ENCODE measurements at places on chromosomes 7 and 10.
A peak's percentile ranks its signal among the peaks of the same experiment; 100 is the strongest.

DNA sequence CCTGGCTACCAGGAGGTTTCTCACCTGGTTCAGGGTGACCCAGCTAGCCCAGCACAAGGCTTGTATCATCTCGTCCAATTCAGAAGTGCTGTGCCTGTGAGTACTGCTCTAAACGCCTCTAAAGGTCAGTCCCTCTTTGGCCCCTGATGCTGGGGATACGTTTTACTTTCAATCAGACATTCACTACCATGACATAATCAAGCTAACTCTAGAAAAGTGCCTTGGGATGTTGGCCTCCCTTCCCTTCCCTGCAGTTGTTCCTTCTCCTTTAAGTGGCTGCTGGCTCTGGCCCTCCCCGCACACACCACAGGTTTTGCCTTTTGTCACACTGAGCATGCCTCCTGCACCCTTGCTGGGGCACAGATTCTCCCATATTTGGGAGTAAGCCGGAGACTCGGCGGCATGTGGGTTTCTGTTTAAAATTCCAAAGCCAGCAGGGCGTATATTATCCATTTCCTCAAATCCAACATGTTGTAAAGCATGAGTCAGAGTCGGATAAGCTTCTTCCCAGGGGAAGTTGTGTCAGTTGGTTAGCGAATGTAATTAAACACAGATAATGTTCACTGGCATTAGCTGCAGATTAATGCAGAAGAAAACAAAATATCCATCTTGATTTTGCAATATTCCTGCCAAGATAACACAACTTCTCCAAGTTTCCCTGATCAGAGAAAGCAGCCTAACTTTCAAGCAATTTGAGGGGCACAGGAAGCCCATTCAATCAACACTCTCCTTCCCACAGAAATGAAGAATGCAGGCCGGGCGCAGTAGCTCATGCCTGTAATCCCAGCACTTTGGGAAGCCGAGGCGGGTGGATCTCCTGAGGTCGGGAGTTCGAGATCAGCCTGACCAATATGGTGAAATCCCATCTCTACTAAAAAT, 31.8 kb upstream of the VCL start:
- DNase-seq = peak; percentile 99

DNA sequence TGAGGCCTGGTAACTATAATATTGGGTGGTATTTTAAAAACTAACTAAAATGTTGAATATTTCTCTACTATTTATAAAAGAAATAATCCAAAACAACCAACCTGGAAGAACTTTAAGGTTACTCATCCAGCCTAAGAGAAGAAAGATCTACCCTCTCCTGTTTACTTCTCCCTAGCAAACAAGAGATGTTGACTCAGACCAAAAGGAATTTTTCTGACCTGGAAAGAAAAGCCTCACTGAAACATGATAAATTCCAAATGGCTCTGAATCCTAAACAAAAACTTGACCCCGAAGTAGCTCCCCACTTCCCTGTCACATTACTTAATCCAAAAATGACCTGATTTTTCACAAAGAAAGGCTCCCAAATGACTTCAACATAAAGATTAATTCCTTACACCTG, 101.2 kb downstream of the PARD3 start:
- DNase-seq = no peak

- no peak for DNase-seq
Measured at GRCh38 chr10:89002226-89002978, 11.8 kb downstream of the FAS start.

GRCh38 chr10:24779737-24780136, 56.0 kb upstream of the ARHGAP21 start:
- DNase-seq = no peak

DNA sequence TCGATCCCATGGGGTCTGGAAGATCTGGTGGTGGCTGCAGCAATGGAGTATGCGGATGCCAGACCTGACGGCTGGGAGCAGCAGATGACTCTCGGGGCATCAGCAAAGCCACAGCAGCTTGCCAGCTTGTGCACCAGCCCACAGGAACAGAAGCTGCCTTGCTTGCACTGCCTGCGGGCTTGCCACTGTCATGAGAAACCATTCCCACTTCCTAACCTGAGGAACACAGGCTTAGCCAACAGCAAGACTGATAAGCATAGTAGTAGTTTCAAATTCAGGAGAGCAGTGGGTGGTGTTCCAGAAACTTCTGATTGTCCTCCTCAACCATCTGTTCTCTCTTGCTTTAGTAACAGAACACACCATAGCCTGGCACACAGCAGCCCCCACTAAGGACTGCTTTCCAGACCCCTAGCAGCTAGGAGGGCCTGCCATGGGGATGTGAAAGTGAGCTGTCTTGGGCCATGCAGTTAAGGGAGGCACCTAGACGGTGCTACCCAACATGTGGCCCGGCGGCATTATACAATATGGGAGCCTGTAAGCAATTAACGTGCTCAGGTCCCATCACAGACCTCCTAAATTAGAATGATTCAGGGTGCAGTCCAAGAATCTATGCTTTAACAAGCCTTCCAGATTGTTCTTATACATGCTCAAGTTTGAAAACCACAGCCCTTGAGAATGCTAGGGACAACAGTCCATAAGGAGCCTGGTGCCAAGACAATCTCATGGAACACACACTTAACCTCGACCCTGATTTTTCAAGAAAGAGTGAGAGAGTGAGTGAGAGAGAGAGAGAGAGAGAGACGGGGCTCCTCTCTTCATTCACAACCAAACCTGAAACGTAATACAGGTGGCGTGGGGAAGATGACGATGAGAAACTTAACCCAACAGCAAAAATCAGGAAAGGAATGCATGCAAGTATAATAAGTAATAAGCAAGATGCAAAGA, 7.1 kb downstream of the ANXA11 start:
- no peak for DNase-seq

- DNase-seq = no peak
Measured at GRCh38 chr10:18059826-18060559, 80.2 kb upstream of the CACNB2 start.

DNA sequence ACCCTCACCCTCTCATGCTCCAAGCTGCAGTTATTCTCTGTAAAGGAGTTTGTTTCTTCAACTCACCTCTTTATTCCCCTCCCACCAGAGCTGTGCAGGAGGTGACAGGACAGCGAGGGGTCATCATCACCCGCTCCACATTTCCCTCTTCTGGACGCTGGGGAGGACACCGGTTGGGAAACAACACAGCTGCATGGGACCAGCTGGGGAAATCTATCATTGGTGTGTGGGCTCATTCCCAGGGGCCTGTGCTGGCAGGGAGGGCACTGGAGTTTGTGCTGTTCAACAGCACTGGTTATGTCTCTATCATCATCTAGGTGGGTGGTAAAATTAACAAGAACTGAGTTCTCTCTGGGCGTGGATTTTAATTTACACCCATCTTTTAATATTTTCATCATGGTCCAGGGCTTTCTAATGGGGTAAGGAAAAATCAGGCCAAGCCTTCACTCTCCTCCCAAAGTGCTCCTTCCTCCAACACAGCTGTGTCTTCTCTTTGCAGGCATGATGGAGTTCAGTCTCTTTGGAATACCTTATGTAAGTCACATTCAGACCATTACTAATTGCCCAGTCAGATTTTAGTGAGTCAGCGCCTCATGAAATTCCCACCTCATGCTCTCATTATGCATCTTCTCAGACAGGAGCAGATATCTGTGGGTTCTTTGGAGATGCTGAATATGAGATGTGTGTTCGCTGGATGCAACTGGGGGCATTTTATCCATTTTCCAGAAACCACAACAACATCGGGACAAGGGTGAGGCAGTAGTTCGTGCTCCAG, 61.6 kb downstream of the PRSS58 start:
- DNase-seq = peak; percentile 29

DNA sequence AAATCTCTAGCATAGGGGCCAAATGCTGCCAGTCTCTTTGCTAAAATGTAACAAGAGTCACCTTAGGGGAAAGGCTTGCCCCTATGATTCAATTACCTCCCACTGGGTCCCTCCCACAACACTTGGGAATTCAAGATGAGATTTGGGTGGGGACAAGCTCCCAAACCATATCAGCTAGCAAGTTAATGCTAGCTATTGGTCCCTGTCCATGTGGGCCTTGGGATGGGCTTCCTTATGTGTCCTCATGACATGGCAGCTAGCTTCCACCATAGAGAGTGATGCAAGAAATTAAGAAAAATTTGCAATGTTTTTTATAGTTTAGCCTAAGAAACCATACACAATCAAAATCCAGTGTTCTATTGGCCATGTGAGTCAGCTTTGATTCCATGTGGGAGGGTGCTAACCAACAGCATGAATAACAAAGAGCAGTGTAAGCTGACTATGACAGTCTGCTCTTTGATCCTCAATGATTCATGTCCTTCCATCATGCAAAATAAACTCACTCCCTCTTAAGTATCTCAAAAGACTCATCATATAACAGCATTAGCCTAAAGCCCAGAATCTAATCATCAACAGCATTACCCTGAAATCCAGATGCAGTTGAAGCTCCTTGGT, 21.7 kb upstream of the ZNF365 start:
- DNase-seq = peak; percentile 85

DNA sequence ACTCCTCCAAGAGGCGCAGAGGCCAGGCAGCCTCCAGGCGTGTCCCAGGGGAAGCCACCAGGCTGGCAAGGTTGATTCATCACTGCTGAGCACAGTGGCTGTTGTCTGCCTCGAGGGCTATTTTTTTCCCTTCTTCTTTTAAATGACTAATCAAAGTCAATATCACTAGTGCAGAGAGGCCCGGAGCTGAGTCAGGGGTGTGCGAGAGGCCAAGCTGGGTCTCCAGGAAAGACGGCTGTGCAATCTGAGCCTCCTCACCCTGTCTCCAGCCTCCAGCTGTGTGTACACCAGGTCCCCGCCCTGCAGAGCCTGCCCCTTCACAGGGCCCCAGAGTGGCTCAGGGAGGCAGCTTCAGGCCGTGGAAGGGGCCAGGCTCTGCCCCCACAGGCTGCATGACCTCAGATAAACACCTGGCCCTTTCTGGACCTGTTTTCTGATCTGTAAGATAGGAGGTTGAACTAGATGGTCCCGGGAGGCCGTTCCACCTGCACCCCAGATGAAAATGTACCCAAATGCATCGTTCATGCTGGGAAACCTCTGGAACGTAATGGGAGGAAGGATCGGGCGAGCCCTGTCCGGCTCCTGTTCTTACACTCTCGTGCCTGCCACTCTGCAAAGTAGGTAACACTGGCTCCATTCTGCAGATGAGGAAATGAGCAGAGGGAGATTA, 3.7 kb downstream of the STX1A start:
- DNase-seq = peak; percentile 98

DNA sequence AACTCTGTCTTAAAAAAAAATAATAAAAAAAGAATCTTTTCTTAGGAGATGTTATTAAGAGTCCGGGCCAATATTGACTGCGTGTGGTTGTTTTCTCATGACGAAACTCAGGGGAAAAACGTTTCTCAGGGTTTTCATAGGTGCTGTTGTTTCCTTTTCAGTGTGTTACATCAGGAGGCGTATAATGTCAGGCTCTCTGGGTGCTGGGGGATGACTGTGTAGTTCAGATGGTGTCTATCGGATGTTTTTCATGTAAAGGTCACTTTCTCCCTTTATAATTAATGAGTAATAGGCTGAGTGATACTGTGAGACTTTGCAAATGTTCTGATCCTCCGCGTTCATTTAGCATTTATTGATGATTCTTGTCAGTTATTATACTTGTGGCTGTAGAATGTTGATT, 84.1 kb downstream of the TAF3 start:
- no peak for DNase-seq

DNA sequence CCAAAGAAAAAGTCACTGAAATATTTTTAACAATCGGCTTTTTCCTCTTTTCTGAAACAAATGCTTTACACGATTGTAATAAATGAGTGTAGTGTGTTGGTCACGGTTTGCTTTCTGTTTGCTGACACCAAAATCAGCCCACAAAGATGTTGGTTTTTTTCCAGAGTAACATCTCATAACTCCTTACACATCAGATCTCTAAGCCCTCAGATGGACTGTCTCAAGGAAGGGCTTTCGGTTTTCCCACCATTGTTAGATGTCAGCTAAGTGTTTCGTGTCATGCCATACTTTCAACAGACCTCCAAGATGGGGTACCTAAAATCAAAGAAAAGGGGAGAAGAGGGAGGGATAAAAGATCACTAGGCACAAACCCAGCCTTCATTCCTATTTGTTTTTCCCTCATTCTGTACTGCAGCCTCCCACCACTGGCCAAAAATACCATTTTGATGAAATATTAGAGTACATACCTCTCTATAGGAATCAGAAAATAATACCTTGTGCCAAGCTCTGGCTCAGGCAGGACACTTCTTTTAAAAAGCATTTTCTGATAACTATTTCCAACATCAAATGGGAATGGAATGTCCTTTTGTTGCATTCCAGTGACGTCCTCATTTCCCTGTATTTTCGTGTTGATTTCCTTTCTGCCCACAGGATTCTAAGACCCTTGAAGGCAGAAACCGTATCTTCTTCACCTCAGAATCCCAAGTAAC, 159.1 kb downstream of the DGKI start:
- DNase-seq = peak; percentile 86

DNA sequence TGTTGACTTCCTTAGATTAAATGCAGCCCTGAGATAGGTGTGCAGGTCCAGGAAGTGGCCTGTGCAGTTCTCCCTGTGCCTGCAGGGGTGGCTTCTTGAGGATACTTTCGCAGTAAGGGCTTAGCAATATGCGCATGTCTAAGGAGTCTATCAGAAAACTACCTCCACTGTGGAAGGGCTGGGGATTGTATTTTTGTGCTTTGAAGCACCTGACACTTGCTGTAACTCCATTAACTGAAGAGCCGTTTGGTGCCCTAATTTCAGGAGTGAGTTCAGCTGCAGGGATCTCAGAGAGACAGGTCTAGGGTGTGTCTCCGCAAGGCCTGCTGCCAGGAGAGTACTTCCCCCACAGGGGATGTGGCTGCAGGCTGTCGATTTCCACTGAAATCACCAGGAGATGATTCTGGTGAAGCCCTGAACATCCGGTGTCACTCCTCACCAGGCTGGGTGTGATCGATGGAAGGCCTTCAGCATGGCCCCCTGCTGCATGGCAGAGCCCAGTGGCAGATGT, 35.5 kb downstream of the IKZF1 start:
- DNase-seq = no peak

DNA sequence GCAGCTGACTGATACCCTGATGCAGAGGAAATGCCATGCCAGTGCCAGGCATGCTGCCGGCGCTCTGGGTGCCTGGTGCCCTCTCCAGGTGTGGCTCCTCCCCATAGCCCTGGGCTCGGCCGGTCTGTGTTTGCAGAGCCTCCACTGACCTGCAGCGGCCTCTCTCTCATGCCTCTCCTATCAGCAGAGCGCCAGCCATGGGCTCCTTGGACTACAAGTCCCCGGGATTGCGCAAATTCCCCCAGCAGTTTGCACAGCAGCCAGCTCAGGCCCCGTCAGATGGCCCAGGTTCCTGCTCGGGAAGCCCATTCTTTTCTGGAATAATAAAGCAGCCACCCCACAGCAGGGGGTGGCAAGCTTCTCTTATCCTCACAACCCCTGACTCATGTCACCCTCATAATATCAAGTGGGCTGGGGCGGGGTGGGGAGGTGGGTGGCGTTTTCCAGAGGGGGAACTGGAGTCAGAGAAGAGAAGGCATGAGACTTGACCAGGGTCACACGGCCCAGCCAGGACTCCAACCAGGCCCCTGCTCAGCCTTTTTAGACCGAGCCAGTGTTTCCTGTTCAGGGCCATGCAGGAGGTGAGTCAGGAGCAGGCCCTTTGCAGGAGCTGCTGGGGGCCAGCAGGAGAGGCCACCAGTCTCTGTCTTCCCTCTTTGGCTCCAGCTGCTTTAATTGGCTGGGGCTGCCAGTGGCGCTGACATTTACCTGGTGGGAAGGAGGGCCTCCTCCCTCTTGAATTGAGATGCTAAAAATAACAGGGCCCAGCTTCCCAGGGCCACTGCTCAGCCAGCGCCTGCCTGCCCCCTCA, 58.6 kb downstream of the ZMIZ1 start:
- peak; percentile 87 for DNase-seq

GRCh38 chr10:12501841-12502525, 152.6 kb downstream of the CAMK1D start:
- no peak for DNase-seq
